ENCODE measurements at places on chromosomes 7 and 10. TPM values are rescaled to one million over a fixed set of nuclear protein-coding genes. Genes with fewer than 3 reads are reported as not detected.

GRCh38 chr10:78190051-78190825 is 156.6 kb downstream of the RPS24 start:
- H3K27ac ChIP-seq, result no peak overlapping the region
- H3K4me3 ChIP-seq, result no peak overlapping the region
- no peaks in the 10 kb centered on the region for H3K4me1 ChIP-seq

- no peaks in the 10 kb centered on the region for H3K4me1 ChIP-seq
- H3K4me3 ChIP-seq, result no peak overlapping the region
- no peak overlapping the region for H3K27ac ChIP-seq
- H3K36me3 ChIP-seq, result no peaks in the 10 kb centered on the region
- H3K27me3 ChIP-seq, result peaks cover 44% of the 10 kb centered on the region
Measured at GRCh38 chr10:93565446-93565845, 1.0 kb upstream of the FFAR4 start.

GRCh38 chr7:43825391-43825808 is 43.9 kb downstream of the MRPS24 start:
- H3K27ac ChIP-seq, result no peak overlapping the region
- H3K27me3 ChIP-seq, result no peaks in the 10 kb centered on the region
- no peak for DNase-seq
- peaks cover 11% of the 10 kb centered on the region for H3K4me1 ChIP-seq
- H3K4me3 ChIP-seq, result no peak overlapping the region

DNA sequence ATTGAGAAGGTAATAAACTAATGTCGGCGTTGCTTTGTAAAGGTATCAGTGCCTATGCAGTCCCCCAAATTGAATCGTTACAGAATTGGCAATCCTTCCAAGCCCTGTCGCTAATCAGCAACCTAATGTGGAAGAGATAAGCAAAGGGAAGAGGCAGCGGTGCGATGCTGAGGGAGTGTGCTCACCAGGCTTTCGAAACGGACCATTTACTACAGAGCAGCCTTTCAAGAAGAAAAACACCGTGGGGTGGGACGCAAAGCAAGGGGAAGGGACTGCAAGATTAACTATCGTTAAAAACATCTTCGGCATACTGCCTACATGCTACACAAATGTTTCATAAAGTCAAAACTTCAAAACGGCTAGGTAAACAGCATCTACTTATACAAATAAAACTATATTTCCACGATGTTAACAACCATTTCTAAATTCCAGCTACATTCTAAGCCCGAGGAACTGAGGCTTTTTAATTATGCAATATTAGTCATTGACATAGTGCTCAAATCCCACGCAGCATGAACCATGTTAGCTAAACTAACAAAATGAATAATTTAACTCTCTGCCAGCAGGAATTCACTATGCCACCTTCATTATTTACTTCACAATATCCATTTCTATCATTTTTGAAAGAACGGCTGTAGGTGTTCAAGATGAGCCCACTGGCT is 85.2 kb downstream of the CHCHD3 start:
- H3K27ac ChIP-seq, result no peak overlapping the region
- H3K27me3 ChIP-seq, result no peaks in the 10 kb centered on the region
- peaks cover 2% of the 10 kb centered on the region for H3K4me1 ChIP-seq
- no peaks in the 10 kb centered on the region for H3K36me3 ChIP-seq
- no peak overlapping the region for H3K4me3 ChIP-seq
- no peak for DNase-seq

Gene LIPF
- not detected for total RNA-seq

Measured in H9 (cell line).